ENCODE measurements at places on chromosomes 11 and 22. TPM values are rescaled to one million over a fixed set of nuclear protein-coding genes. Genes with fewer than 3 reads are reported as not detected.

DNA sequence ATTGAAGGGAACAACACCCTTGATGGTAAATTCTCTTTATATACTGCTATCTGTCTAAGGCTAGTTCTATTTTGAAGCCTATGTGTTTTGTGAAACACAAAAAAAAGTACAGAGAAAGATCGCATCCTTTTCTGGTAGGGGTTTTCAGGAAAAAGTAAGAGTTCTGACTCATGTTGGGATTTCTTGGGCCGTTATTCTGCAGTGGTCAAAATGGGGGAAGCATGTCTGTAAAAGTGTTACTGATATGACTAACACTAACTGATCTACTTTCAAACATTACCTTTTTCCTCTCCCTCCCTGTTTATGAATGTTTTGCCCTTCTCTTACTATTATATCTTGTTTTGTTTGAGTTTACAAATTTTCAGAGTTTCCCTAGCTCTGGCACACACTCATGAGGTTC is 53.9 kb downstream of the CTNND1 start:
- DNase-seq = no peak

DNA sequence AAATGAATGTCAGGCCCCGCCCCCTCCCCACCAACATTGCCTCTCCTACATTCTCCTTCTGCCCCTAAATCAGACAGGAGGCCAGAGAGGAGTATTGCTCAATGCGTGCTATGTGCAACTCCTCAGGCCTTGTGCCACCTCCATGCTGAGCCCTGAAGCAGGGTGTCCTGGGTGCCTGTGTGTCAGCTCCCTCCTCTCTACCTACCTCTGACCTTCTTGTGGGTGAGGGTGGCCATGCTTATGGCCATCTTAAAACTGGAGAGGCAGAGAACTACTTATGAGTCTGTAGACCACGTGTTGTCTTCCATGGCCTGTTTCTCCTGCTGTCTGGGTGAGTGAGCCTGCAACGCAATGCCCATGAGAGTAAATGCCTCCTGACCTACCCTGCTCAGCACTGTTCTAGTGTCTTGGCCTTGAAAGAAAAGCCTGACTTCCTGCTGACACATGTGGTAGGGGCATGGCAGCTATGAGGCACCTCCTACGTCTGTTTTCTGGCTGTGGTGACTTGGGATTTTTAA is 10.5 kb downstream of the MCAM start:
- no peak for DNase-seq

DNA sequence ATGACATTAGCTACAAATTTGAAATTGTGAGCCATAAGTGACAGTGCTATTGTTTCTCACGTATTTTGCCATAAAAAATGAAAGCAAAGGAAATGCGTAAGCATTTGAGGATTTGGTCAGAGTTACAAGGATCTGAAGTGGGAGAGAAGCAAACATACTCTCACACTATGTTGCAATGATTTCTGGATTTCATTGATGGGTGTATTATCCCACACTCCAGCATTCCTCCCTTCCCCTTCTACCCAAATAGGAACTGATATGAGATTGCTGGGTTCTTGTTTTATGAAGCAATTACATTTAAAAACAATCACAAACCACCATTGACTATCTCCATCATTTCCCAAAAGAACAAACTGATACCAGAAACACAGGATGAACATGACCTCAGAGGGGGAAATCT is 314.0 kb upstream of the CTSC start:
- no peak for DNase-seq

DNA sequence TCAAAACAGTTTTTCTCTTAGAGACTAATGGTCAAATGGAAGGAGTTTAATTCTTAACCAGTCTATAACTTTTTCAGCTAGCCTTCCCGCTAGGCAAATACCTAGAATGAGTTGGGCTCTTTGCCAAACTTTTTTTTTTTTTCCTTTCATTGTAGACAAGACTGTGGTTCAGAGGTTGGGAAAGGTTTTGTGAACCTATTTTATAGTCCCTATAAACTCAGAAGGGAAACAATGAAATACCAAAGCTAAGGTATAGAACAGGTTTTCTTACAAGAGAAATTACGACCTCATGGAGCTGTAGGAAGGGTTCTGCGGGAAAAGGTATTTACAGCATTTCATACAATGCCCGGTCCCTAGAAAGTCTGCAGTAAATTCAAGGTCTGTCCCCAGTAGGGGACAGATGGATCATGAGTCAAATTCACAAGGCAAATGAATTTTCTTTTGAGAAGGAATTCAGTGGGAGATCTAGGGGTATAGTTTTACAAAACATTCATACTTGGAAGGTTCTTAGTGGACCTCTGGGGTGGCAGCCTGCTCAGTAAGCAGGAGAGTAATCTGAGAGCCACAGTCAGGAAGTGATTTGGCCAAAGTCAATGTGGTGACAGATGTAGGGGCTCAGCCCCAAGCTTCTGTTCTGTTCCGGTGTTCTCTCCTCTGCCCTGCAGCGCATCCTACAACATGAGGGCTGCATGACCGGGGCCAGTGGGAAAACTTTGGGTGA is 146.8 kb downstream of the DBX1 start:
- DNase-seq = peak; percentile 64

- DNase-seq = no peak
Measured at GRCh38 chr22:28759861-28760560, 12.5 kb upstream of the CCDC117 start.

DNA sequence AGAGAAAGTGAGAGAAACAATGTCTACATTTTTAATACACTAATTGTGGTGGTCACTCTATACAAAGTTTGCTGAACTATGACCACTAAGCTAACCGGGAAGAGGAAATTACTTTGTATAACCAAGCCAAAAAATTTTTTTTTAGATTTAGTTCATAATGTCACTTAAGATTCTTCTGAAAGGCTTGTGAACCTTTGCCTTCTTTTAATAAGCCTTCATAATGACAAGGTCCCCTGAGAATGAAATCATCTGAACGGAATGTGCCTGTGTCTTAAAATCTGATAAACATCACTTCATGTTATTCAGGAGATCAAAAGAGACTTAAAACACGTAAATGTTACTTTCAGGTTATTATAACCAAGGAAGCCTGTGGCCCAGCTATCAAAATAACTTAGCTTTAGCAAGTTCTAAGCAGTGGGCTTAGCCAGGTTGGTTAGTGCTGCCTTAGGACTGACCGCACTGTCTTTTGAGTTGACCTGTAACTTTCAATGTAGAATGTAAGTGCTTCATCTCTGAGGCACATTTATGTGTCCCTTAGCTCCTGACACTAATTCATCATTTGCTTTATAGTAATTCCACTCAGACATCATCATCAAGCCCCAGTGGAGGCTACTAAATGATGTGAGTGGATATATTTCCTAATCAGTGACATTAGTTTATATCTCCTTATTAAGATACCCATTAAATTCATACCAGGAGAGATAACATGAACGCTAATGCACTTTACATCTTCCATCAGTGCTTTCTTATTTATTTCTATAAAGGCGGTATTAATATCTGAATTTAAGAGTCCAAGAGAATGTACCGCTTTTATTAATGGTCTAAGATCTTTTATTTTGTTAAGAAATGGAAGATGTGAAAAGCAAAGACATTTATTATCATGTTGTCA is 122.5 kb downstream of the WNT11 start:
- DNase-seq = no peak

DNA sequence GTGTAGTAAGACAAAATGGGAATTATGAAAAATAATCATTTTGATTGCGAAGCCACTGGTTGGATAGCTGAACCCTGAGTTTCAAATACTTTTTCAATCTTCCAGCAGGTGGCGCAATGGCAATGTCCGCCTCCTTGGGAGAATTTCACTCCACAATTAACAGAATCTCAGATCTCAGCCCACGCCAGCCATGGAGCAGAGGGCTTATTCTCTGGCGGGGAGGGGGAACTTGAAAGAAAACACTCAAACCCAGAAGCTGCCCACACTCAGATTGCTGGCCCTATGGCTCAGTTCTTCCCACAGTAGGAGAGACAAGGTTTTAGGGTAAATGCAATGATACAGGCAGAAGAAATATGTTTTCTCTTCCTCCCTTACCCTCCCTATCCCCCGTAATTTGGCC is 38.7 kb upstream of the RCN1 start:
- peak; percentile 82 for DNase-seq

- DNase-seq = no peak
Measured at GRCh38 chr11:116871248-116871647, 33.8 kb upstream of the APOA1 start.

DNA sequence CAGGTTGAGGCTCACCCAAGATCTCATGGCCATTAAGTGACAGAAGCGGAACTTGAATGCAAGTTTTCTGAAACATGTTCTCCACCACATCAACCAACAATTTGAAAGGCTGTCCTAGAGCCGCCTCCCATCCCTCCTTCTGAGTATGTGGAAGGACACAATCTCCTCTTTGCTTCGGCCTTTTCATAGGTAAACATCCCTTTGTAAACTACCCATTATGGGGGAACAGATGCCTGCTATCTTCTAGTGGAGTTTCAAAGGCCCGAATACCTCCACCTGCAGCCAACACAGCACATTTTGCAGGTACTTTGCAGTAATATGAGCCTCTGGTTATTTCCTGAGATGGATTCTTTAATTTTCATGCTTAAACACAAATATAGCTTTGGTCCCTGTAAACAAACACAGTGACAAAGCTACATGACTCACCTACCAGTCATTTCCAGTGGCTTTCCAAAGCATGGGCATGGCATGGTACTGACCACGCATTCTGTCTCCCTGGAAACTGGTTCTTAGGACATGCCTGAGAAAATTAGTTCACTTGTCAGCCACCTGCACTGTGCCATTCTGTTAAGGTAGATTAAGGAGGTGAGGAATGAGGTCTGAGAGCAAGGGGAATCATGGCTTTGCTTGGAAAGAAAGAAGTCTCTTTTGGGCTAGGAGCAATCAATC is 60.2 kb downstream of the EHF start:
- DNase-seq = no peak

- DNase-seq = no peak
Measured at GRCh38 chr11:72229925-72230763, 5.6 kb downstream of the INPPL1 start.

DNA sequence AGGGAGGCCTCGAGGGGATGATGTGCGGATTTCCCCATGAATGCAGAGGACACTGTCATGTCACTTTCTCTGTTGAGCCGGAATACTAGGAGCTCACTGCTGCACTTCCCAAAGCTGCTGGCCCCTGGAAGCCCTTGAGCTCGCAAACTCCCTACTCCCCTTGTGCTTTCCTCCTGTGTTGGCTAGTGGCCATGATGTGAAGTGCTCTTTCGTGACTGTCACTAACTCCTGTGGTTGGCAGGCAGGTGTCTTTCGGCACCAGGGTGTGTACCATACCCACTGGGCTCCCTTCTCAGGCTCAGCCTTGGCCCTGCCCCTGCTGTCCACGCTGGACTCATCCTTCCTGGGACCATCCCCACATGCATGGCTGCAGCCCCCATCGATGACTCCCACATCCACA is 86.2 kb downstream of the BTBD10 start:
- DNase-seq = no peak

DNA sequence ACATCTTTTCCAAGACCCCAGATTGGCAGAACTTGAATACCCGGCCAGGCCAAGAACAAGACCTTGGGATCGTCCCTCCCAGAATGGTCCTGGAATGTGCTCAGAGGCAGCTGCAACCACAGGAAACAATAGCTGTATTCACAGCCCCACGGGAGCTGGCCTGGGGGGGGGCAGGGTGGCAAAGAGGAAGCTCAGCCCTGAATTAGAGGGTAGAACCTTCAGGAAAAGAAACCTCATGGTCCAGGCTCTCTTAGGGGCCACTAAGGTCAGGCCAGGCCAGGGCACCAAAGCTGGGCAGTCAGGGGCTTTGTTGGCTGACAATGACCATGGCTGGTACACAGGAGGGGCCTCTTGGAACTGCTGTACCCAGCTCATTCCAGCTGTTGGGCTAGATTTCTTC is 17.3 kb downstream of the RPL27A start:
- no peak for DNase-seq

GRCh38 chr11:32635819-32636218 is 52.2 kb downstream of the EIF3M start:
- DNase-seq = no peak

- no peak for DNase-seq
Measured at GRCh38 chr22:17928391-17928790, 96.0 kb downstream of the MICAL3 start.

- peak; percentile 61 for DNase-seq
Measured at GRCh38 chr11:109422870-109423465, 978 bp downstream of the C11orf87 start.

DNA sequence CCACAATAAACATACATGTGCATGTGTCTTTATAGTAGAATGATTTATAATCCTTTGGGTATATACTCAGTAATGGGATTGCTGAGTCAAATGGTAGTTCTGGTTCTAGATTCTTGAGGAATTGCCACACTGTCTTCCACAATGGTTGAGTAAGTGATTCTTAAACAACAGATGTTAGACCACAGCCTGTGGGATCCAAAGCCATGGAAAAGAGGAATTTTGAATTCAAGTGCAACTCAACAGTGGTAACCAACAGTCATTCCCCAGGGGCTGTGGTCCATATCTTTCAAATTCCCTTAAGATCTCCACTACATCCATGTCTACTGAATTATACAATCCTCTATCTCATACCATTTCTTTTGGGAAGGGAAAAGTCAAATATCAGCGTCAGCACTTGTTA is 321.5 kb downstream of the LARGE1 start:
- DNase-seq = no peak

GRCh38 chr11:45100339-45100738 is 46.1 kb upstream of the PRDM11 start:
- no peak for DNase-seq

DNA sequence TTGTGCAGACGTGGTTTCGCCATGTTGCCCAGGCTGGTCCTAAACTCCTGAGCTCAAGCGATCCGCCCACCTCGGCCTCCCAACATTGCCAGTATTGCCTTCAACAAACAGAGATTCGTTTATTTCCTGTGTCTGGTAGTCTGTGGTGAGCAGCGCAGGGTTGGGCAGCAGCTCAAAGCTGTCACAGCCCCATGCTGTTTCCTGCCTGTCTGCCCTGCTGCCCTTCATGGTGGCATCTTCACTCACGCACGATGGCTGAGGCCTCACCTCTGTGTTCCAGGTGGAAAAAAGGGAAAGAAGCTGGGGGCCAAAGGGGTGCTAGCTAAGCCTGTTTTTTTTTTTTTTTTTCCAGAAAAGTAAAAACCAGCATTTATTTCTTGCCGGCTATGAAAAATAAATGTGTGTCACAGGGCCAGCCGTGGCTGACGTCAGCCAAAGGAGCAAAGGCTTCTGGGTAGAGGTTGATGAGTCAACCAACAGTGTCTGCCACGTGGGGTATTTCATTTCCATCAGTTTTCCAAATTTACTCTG is 28.8 kb downstream of the TBC1D22A start:
- DNase-seq = no peak

GRCh38 chr11:9038541-9038940 is 34.7 kb upstream of the NRIP3 start:
- DNase-seq = no peak

CATSPER1 gene
- 0.76 TPM for total RNA-seq

NCAPH2 gene
- total RNA-seq = 41.5 TPM

FREY1 gene
- total RNA-seq = 1.0 TPM

TBX10 gene
- total RNA-seq = not detected

MUC15 gene
- total RNA-seq = 10.1 TPM

PRRG4 gene
- total RNA-seq = 18.4 TPM

CCDC81 gene
- total RNA-seq = 1.1 TPM

ATXN10 gene
- total RNA-seq = 121 TPM

XKR3 gene
- not detected for total RNA-seq

DEFB131B gene
- not detected for total RNA-seq

OR9Q2 gene
- total RNA-seq = not detected

TENM4 gene
- total RNA-seq = 31.0 TPM

SLC1A2 gene
- total RNA-seq = 0.28 TPM

All from kidney (tissue), 22 donors.